ENCODE measurements at places on chromosomes 11 and 22.
A peak's percentile ranks its signal among the peaks of the same experiment; 100 is the strongest.

DNA sequence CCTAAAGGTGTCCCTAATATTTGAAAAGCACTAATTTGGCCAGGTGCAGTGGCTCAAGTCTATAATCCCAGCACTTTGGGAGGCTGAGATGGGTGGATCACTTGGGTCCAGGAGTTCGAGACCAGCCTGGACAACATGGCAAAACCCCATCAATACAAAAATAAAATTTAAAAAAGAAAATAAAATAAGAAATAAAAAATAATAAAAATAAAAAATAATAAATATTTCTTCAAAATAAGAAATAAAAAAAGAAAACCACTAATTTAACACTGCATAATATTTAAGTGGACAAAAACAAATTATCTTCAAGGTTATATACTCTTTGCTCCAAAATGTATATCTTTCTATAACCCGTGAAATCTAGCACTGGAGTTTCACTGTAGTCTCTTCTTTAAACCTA lies 32.9 kb downstream of the CPT1A start:
- no peak for DNase-seq

- no peak for DNase-seq
Measured at GRCh38 chr11:133829566-133829965, 15.7 kb downstream of the SPATA19 start.

DNA sequence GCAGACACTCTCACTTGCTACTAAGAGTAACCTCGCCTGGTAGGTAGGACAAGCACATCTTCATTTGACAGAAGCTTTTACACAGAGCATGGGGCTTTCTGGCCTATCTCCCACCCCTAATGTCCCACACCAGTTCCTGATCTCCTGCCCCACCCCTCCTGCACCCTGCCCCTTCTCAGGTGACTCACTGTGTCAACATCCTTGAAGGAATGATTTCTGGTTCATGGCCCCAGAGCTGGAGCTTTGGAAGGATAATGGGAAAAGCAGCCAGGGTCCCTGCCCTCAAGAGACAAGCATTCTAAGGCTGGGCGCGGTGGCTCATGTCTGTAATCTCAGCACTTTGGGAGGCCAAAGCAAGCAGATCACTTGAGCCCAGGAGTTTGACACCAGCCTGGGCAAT lies 47.2 kb downstream of the LRFN4 start:
- DNase-seq = no peak

DNA sequence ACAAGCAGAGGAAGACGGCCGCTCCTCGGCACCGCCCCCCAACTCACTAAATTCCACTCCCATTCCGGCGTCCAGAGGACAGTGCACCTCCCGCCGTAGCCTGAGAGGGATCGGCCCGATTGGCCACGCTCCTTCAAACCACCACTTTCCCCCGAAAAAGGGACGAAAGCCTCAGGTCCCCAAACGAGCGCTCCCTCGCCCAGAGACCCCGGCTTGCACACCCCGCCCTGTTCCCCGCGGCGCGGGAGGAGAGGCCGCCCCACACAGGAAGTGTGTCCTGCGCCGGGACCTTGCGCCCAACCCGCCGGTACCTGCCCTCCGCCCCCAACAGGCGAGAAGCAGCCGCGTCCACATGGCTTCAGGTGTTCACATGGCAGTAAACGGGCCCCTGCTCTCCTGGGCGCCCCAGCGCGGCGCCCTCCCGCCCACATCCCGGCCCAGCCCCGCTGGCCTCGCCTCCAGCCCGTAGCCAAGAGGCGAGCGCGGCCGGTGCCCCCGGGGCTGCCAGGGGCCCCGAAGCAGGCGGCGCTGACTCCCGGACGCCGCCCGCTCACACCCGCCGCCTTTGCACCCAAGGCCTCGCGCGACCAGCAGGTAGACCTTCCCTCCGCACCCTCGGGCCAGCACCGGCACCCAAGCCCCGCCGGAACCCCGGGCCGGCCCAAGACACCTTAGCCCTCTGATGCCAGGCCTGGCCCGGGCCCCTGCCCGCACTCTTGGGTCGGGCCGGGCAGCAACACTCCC lies 849 bp downstream of the TCF20 start:
- DNase-seq = peak; percentile 23

DNA sequence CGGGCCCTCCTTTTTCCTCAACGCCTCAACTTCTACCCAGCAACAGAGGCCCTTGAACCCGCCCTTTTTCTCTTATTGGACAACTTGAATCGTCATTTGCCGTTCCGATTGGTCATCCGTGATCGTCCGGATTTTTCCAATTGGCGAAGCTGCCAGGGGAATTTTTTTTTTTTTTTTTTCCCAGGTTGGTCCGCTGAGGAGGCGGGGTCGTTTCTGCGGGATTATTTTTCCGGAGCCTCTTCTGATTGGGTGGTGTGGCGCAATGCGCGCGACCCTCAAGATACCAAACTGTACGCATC lies 465 bp upstream of the TTC9C start:
- peak; percentile 61 for DNase-seq

DNA sequence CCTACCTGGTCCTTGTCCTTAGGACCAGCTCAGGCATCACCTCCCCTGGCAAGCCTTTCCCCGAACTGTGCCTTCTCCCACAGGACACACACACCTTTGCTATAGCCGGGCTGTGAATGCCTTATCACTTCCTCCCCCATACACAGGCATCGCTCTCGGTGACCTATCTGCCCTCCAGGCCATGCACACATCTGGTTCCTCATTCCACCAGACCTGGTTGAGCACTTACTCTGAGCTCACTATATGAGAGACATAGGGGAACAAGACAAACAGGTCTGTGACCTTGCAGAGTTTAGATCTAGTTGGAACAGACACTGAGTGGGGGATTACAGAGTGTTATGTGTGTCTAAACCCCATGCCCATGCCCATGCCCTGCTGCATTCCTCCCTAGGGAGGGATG lies 3.1 kb upstream of the BCR start:
- DNase-seq = no peak

GRCh38 chr22:21014726-21015465 lies at the start of gene P2RX6:
Gene P2RX6 (plus strand): TSS chr22:21015165. CDS start chr22:21015175, 10 bp downstream.
- DNase-seq = no peak

DNA sequence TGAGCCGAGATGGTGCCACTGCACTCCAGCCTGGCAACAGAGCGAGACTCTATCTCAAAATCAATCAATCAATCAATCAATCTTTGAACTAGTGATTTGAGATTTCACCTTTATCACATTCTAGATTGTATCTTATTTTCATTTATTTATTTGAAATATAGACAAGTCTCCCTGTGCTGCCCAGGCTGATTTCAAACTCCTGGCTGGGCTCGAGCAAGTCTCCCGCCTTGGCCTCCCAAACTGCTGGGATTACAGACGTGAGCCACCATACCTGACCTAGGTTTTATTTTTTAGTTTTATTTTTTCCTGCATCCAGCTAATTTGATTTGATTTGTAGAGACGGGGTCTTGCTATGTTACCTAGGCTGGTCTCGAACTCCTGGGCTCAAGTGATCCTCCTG lies 17.1 kb downstream of the F2 start:
- no peak for DNase-seq

DNA sequence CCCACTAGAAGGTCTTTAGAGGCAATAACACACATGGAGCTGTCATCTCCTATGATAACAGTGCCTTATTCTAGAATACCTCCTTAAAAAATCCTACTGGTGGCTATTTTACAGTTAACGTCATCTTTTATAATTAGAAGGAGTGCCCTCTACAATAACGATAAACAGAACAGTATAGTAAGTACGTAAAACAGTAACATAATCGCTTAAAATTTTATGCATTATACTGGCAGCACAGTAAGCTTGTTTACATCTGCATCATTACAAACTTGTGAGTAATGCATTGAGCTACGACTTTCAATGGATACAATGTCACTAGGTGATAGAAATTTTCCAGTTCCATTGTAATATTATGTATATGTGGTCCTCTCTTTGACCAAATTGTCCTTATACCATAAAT lies 24.3 kb upstream of the OR8D2 start:
- DNase-seq = no peak

- peak; percentile 27 for DNase-seq
Measured at GRCh38 chr22:37021710-37022482, 2.4 kb downstream of the MPST start.

- DNase-seq = no peak
Measured at GRCh38 chr22:37171662-37172061, 16.4 kb downstream of the C1QTNF6 start.

- no peak for DNase-seq
Measured at GRCh38 chr11:44326615-44327475, 16.9 kb upstream of the ALX4 start.

- DNase-seq = no peak
Measured at GRCh38 chr22:33605221-33605620, 315.1 kb downstream of the LARGE1 start.

DNA sequence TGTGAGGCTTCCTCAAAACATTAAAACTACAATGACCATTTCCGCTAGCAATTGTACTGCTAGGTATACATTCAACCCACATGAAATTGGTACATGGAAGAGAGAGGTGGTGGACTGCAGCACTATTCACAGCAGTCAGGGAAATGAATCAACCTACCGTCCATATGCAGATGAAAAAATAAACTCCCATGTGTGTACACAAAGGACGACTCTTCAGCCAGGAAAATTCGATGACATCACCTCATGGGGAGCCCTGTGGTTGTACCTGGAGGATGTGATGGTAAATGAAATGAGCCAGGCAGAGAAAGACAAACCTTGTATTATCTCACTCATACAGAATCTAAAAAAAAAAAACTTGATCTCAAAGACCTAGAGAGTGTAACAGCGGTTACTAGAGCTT lies 23.3 kb downstream of the RFPL3 start:
- DNase-seq = no peak

Measured in stimulated activated CD4-positive, alpha-beta T cell treated with anti-CD3 and anti-CD28 coated beads, Interleukin-1b, Interleukin-23, amount 100 ng/mL, for 1 hour (primary cell).